CD4-positive, alpha-beta T cell treated with Interleukin-15 for 4 hours (primary cell): ENCODE measurements at places on chromosomes 11 and 22.

- DNase-seq: no peak
Measured at GRCh38 chr11:11170352-11171084, 182.5 kb downstream of the CSNK2A3 start.

DNA sequence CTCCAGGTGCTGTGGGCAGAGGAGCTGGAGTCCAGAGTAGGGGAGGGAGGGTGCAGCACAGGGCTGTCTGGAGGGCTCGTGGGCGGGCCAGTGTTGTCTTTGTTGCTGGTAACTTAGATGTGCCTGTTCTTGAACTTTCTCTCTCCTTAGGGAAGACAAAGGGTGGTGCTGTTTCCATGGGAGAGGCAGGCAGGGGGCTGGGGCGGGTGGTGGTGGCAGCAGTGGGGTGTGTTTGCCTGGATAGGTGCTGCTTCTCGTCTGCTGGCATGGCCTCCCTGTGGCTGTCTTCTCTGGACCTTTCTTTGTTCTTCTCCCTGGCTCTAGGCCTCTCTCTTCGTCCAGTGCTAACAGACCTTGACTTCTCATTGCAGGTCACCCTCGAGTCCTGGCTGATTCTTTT lies 8.5 kb downstream of the SIDT2 start:
- no peak for DNase-seq

- no peak for DNase-seq
Measured at GRCh38 chr22:46560696-46561295, 23.4 kb upstream of the CELSR1 start.

DNA sequence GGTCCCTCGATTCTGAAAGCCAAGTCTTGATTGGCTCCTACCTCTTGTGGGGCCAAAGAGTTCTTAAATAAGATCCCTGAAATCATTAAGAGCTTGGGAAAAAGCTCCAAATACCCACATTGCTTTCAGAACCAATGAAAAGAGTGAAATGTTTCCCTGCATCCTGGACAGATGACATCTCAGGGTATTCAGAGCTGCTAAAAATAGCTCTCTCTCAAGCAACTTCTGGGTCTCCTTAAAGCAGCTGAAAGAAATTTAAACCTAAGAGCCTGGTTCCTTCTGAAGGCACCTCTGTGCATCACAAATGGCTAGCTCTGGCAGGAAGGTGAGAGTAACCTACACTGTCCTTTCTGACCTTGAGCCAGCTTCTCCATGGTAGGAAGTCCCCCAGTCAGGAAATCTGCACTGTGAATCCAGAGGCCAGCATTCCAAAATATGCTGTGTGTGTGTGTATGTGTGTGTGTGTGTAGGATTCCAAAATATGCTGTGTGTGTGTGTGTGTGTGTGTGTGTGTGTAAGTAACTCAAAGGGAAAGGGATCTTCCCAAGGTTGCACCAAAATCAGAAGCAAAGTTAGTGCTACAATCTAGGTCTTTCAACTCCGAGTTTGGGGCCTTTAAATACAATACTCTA lies 50.1 kb downstream of the RELT start:
- DNase-seq: no peak

DNA sequence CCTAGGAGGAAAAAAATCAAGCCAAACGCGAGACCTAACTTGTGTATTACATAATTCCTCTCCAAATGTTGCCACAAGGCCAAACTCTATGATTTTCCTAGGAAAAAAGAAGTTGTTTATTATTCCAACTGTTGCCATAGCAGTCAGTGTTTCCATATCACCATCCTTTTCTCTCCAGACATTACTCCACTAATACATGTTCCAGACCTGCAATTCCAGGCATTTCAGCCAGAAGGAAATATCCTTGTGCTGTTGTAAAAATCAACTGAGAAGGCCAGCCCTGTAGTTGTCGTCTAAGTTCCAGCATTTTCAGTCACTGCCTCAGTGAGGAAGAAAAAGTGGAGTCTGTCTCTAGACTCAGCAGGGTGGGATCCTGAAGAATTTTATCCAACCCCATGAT lies 33.1 kb upstream of the PAMR1 start:
- DNase-seq: no peak

DNA sequence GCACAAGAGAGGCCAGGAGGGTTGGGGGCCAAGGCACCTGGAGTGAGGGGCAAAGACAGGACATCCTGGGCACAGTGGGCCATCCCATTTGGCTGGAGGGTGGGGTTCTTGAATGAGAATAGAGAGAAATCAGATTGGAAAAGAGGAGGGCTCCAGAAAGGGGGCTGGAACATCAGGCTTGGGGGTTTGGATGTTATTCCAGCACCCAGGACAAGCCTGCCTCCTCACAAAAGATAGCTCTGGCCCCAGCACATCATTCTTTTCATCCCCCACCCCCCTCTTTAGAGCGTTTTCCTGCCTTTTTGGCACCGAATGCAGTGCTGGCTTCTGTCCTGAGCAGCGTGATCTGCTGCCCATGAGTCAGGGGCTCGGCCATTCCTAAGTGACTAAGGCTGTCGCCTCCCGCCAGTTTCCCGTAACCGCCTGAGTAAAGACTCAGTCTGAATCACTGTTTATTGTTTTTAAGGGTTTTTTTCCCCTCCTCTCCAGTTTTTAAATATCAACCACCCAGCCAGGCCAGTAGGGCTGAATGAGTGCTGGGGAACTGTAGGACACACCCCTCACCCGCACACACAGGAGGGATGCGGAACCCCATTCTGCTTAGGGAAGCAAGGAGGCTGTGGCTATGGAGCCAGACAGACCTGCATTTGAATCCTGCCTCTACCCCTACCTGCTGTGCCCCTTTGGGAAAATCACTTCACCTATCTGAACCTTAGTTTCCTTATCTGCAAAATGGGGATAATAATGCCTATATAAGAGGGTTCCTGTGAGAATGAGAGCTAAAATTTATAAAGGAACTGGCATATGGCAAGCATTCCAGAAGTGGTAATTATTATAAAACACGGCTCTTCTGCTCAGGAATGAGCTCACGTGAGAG lies 32.4 kb upstream of the NAV2 start:
- no peak for DNase-seq

DNA sequence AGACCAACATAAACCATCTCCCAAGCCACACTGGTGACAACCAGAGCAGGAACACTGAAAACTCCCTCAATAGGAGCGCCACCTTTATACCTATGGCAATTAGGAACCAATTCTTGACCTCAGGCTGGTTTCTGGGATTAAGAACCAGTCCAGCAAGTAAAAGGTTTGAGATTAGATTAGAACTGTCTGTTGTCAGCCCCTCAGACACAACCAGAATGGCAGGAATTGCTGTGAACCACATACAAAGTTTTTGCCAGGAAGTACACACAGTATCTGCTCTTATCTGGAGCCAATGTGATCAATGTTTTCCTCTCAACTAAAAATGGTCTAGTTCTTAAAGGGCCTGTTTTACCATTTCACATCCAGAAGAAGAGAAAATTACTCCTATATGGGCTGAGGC lies 55.2 kb downstream of the RBFOX2 start:
- DNase-seq: no peak

DNA sequence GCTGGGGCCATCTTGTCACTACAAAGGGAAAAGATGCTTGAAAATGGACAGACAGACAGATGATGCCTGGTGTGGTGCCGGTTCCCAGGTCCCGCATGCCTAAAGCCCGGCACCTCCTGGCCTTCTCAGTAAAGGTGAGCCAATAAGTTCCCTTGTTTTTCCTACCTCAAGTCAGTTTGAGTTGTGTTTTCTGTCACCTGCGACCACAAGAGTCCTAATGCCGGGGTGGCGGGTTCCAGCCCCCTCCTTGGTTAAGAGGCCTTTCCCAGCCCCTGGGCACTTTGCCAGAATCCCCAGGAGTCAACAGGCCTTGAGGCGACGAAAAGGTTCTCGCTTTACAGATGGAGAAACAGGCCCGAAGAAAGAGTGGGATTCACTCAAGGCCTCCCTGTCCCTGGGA lies 9.0 kb downstream of the FGF19 start:
- DNase-seq: no peak

DNA sequence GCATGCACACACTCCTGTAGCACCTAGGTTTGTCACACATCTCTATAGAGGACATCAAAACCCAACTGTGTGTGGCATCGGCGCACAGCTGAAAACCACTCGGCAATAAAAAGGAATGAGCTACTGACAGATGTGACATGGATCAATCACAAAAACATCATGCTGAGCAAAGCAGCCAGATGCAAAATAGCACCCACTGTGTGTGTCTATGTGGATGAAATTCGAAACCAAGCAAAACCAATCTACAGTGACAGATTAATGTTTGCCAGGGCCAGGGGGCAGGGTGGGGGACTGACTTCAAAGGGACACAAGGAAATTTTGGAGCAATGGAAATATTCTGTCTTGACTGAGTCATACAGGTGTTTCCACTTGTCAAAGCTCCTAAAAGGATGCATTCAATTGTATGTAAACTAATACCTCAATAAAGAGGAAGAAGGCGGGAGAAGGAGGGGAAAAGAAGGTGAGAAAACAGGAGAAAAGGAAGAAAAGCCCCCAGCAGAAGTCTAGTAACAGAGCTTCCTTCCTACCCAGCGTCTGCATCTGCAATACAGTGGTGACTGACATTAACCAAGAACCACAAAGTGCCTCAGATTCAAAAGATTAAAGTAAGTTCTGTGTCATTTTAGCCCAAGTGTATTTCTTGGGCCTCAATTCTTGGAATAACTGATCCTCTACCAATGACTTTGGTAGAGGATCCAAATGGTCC lies 49.8 kb downstream of the PACSIN2 start:
- no peak for DNase-seq

GRCh38 chr11:33476945-33477606 lies 219.9 kb downstream of the HIPK3 start:
- no peak for DNase-seq

GRCh38 chr11:78808923-78809322 lies 234.3 kb upstream of the NARS2 start:
- DNase-seq: no peak

- DNase-seq: no peak
Measured at GRCh38 chr11:2294926-2295290, 6.8 kb downstream of the C11orf21 start.

DNA sequence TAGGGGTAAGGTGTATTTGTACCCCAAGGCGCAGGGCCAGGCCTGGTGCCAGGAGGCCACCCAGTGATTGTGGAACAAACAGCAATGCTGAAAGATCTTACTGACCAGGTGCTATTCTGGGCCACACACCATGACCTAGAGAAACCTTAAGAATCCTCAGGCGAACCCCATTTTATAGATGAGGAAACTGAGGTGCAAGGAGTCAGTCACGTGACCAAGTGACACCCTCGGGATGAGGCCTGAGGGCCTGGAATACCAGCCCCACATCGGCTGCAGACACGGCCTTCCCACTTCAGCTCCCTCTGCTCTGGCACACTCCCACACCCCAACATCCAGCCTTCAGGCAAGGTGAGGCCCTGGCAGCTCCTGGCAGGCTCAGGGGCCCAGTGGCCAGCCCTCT lies 13.1 kb downstream of the CABP7 start:
- DNase-seq: no peak

DNA sequence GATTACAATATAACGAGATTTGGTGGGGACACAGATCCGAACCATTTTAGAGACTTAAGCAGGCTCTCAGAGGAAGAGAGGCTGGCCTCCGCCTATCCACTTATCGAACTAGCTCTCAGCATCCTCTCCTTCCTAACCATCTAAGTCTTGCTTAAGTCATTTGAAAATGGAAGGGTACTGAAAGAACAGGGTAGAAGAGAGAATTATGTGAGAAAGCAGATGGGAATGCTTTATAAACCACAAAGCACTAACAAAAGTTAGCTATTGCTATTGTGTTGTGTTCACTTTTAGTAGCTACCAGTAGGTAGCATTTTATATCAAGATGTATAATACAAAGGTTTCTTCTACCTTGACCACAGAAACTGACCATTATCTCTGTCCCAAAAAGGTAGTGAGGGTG lies 153.4 kb upstream of the CADM1 start:
- DNase-seq: no peak

GRCh38 chr11:10514202-10514601 lies 26.8 kb downstream of the RNF141 start:
- no peak for DNase-seq

DNA sequence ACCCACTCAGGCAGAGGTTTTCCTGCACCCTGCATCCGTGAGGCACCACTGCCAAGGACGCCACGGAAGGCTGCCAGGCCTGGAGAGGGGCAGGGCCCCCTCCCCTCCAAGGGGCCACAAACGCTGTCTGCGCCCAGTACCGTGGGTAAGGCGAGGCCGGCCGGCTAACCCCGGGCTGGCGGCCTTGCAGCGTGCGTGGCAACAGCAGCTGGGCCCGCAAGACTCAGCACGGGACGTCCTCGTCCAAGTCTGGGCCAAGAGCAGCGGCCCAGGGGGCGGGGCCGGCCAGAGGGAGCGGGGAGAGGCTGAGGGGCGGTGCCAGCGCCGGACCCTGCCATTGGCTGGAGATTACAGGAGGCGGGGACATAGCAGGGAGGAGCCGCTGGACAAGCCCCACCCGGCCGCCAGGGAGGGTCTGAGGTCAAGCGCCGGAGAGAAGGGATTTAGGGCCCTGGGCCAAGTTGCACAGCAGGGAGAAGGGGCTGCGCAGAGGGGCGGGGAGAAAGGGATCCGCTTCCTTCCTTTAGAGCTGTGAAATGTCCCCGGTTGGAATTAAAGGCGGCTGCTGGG lies 16.0 kb downstream of the SLC43A1 start:
- DNase-seq: peak; percentile 24

DNA sequence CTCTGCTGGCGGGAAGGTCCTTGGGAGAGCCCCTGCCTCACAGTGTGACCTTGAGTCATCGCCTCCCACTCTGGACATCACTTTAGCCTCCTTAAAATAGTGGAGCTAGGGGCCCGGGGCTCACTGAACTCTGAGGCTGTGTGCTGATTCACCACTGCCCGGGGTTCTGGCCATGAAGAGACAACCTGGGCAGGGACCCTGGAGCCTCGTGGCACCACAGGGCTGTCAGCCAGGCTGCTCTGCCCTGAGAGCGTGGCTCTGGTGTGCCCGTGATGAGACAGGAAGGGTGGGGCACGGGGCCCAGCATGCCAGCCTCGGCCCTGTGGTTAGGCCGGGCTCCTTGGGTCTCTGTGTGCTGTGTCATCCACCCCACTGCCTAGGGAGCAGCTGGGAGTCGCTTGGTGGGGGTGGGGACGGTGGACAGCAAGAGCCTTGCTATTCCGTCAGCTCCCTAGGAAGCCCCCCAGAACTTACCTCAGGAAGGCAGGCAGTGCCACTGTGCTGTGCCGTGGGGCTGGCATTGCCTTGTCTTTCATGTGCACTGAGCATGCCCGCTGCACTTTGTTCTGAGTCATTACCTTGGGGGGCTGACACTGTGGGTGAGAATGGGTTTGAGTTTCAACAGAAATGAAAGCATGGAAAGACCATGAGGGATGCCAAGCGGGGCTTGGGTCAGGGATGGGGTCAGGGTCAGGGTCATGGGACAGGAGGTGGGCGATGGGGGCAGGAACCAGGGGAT lies 31.7 kb downstream of the TPCN2 start:
- DNase-seq: peak; percentile 33

DNA sequence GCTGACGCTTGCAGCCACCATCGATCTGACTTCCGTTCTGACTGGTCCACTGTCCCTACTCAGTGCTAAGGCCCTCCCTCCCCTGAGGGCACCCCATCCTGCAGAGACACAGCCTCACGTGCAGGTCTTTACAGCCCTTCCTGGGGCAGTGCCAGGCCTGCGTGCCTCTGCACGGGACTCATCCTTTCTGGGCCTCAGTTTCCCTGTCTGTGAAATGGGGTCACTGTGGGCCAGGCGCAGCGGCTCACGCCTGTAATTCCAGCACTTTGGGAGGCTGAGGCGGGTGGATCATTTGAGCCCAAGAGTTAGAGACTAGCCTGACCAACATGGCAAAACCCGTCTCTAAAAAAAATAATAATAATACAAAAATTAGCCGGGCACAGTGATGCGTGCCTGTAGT lies 17.8 kb upstream of the PARVG start:
- DNase-seq: no peak

- DNase-seq: no peak
Measured at GRCh38 chr22:37894939-37895670, 11.0 kb upstream of the MICALL1 start.

GRCh38 chr11:85946221-85946620 lies 91.0 kb downstream of the CCDC83 start:
- no peak for DNase-seq
